ENCODE measurements at places on chromosomes 1 and 21.

DNA sequence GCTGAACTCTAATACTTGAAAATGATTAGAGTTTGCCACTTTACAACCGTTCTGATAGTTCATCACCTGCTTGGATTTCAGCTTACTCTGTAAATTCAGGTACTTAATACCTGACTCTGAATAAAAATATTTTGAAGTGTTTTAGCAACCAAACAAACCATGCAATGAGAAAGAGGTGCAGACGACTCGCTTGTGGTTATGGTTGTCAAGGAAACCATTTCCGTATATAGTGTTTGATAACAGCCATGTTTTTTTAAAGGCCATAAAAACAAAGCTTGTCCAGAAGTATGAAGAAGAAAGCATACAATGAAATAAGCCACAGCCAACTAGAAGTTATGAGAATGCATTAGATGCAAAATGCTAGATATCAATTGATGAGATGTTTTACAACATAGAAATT lies 167.2 kb upstream of the HMCN1 start:
- peak; percentile 66 for DNase-seq

DNA sequence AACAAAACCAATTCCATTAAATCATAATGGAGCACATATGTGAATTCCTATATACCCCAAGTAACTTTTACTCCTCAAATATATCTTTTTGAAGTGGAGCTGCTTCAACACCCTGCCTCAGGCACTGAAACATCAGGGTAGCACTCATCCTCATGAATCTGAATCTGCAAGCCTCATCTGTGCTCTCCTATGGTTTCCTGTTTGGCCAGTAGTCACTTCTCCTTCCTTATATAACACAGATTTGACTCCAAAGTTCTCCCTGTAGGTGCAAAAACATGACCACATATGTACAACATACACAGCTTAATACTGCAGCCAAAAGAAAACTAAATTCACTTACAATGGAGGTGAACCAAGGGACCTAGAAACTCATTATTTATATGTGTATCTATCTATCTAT lies 7.2 kb downstream of the TRIT1 start:
- DNase-seq = peak; percentile 21

DNA sequence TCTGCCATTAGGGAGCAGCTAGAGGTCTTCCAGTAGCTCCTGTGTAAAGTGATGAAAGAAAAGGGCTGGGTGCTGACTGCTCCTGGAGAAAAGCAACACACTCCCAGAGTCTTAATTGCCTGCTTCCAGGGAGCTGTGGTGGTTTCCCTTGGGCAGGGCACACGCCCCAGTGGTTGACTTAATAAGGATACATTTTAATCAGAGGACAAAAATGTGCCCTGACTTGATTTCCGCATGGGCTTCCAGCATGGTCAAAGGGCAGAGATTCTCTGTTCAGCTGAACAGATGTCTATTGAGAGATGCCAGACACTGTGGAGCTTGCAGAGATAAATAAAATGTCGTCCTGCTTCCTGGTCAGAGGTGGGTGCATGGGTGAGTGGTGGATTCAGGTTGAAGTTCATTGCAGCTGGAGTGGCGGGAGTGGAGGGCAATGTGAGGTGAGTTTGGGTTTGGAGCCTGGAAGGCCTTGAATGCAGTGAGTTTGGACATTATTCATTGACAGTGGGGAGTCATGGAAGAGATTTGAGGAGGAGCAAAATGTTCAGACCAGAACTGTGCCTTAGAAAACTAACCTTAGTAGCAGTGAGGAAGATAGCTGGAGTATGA lies 16.0 kb downstream of the QSOX1 start:
- DNase-seq = no peak

- DNase-seq = no peak
Measured at GRCh38 chr21:40672602-40673001, 174.4 kb downstream of the DSCAM start.

- no peak for DNase-seq
Measured at GRCh38 chr1:85450832-85451231, 14.1 kb downstream of the DDAH1 start.

DNA sequence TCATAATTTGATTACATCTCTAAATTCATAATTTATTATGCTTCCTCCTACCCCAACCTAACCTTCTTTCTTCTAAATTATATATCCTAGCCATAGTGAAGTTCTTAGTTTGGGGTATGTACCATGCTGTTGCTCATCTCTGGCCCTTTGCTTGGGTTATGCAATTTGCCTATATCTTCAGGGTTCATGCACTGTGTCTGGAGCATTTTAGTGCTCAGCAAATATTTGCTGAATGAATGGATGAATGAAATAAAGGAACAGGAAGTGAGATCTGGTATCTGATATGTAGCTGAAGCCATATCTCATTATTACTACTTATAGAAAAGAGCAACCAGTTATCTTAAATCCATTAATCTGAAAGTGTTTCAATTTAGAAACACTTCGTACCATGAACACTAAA lies 137.6 kb downstream of the GPATCH2 start:
- DNase-seq = no peak

DNA sequence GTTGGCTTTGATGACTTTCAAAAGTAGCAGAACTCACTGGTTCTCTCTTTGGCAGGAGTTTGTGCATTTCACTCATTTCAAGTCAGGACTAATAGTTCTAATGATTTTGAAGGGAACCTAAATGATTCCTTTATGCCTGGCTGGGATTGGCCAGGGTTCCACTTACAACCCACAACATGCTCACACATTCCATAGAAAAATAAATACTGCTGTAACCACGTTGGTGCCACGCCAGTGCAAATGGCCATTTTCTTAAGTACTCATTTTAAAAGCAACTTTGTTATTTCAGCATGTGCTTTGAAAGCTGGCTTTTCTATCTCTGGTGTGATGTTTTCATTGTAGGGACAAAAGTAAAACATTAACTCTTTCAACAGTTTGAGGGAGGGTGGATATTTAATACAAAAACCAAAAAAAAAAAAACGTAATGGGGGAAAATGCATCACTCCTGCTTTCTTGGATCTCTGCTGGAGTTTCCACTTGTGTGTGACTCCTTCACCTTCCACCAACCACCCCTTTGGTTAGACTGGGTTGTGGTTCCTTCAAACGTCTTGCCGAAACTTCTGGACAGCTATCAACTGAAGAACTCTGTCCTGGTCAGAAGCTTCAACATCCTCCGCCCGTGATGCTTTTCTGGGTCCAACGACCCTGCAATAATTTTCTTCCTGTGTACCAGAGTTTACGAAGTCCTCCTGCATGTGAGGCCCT lies 300.4 kb upstream of the RUNX1 start:
- DNase-seq = no peak
